ENCODE measurements at places on chromosomes 3 and 15.

DNA sequence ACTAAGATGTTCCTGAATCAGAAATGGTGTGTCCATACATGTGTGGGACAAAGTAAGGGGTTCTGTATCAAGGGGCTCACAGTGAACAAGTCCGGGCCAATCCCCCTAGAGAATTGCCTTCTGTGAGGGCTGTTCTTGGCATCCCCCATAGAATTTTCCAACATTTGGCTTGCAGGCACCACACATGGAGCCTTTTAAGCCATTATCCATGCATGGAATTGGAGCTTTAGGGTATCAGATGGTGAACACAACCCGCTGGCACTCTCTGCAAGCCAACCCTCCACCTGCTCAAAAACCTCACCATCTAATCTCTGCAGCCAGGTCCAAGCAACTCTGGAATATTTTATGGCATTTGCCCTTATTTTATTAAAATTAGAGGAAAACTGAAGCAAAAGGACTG is 278.7 kb downstream of the ERC2 start:
- no peak for DNase-seq

- DNase-seq, result no peak
Observed at GRCh38 chr3:12345141-12345561, 56.3 kb downstream of the PPARG start.

DNA sequence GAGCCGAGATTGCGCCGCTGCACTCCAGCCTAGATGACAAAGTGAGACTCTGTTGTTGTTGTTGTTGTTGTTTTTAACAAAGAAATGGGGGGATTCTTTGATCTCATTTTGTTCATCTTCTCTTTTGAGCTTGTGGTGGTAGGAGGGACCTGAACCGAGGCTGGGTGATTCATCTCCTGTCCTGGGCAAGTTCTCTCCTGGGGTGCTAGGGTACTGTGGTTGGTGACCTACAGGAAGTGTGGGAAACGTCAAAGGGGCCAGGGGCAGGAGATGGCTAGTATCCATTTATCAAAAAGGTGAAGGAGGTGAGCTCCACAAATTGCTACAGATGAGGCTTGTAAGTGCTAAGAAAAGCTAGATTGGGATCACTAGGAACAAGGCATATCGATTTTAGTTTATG is 14.3 kb downstream of the PPCDC start:
- DNase-seq, result no peak

GRCh38 chr3:59766200-59766872 is 716.5 kb upstream of the CFAP20DC start:
- no peak for DNase-seq

DNA sequence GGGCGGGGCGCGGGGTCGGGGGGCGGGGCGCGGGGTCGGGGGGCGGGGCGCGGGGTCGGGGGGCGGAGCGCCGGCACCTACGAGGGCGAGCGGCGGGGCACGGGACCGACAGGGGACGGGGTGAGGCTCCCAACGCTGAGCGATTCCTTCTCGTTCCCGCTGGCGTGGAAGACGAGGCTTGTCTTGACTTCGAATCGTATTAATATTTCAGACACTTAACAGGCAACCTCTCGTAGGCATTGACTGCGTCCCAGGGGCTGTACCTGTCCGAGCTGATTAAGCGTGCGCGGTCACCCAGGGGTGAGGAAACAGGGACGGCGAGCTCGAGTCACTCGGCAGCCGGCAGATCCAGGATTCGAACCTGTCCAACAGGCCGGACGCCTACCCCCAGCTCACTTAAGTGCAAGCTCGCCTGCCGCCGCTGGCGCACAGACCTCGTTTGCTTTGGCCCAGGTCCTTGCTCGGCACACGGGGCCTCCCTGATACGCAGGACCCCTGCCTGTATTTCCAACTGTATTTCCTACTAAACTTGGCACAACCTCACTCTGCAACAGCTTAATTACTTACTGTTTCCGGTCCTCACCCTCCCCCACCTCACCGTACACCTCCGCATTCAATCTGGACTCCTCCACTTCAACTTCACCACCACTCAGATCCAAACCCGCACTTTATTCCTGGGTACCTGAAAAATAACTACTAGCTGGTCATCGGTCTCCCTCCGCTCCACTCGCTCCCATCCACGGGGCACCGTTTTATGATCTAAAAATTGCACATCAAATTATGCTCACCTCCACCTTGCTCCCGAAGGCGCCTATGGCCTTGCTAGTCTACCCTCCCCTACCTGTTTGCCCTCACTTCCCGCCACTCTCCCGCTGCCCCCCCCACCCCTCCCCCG is 722 bp upstream of the ZXDC start:
- no peak for DNase-seq

- DNase-seq, result no peak
Observed at GRCh38 chr3:115843206-115843605, 219.9 kb downstream of the GAP43 start.
